Aorta (tissue), 5 donors: ENCODE measurements at places on chromosomes 16 and 17. TPM values are rescaled to one million over a fixed set of nuclear protein-coding genes. Genes with fewer than 3 reads are reported as not detected.

DNA sequence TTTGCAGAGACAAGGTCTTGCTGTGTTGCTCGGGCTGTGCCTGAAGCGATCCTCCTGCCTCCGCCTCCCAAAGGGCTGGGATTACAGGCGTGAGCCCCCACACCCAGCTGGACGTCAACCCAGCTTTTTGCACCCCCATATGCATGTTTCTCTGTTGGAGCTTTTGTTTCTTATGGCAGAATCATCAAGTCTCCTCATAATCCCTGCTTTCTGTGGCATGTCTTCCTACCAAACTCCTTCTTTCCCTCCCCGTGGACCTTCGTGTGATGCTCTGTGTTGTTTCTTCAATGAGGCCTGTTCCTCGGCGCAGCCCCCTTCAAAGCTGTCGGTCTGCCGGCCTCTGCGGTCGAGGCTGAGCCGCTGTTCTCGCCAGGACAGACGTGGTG is 71.6 kb downstream of the METRNL start:
- no peak overlapping the region for H3K4me3 ChIP-seq
- H3K36me3 ChIP-seq: no peaks in the 10 kb centered on the region
- no peak overlapping the region for H3K27ac ChIP-seq
- no peaks in the 10 kb centered on the region for H3K27me3 ChIP-seq
- no peaks in the 10 kb centered on the region for H3K4me1 ChIP-seq

DNA sequence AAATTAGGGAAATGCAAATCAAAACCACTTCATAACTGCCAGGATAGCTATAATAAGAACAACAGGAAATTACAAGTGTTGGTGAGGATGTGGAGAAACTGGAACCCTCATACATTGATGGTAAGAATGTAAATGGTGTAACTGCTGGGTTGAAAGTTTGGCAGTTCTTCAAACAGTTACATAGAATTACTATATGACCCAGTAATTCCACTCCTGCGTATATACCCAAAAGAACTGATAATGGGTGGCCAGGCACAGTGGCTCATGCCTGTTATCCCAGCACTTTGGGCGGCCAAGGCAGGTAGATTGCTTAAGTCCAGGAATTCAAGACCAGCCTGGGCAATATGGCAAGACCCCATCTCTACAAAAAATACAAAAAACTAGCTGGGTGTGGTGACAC is 4.5 kb upstream of the CMTM4 start:
- no peak overlapping the region for H3K4me3 ChIP-seq
- H3K27me3 ChIP-seq: no peaks in the 10 kb centered on the region
- no peaks in the 10 kb centered on the region for H3K36me3 ChIP-seq

DNA sequence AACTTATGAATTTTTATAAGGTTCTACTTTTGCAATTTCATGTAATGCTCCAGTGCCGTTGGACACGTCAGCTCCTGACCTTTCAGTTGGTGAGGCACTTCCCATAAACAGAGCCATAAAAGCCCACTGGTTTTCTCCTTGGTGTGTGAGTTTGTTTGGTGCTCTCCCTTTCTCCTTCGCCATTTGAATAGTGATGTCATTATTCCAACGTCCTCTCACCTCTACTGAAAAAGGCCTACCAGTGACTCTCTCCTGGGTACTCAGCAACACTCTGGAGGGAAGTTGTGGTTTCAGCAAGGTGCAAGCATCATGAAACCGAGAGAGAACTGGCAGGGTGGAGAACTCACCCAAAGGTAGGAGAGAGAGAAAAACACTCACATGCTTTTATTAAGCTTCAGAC is 29.6 kb upstream of the HNF1B start:
- H3K4me3 ChIP-seq: no peak overlapping the region
- H3K4me1 ChIP-seq: no peaks in the 10 kb centered on the region
- H3K27ac ChIP-seq: no peak overlapping the region
- no peak for DNase-seq
- H3K36me3 ChIP-seq: no peaks in the 10 kb centered on the region
- H3K27me3 ChIP-seq: no peaks in the 10 kb centered on the region

GRCh38 chr17:46841561-46842379 is 9.6 kb upstream of the WNT9B start:
- no peak overlapping the region for H3K27ac ChIP-seq
- no peaks in the 10 kb centered on the region for H3K4me1 ChIP-seq
- no peak for DNase-seq

- no peak overlapping the region for H3K27ac ChIP-seq
- no peaks in the 10 kb centered on the region for H3K4me1 ChIP-seq
- no peaks in the 10 kb centered on the region for H3K27me3 ChIP-seq
- no peak for DNase-seq
- no peak overlapping the region for H3K4me3 ChIP-seq
- H3K36me3 ChIP-seq: no peaks in the 10 kb centered on the region
These were observed 364.4 kb downstream of the XYLT1 start for GRCh38 chr16:17106243-17106791.

GRCh38 chr16:16815641-16816040 is 436.7 kb downstream of the NPIPA7 start:
- H3K27me3 ChIP-seq: no peaks in the 10 kb centered on the region
- no peak overlapping the region for H3K4me3 ChIP-seq
- H3K36me3 ChIP-seq: no peaks in the 10 kb centered on the region
- H3K4me1 ChIP-seq: no peaks in the 10 kb centered on the region
- DNase-seq: no peak
- H3K27ac ChIP-seq: no peak overlapping the region

- H3K4me3 ChIP-seq: no peak overlapping the region
- no peak overlapping the region for H3K27ac ChIP-seq
- no peaks in the 10 kb centered on the region for H3K36me3 ChIP-seq
These were observed 7.8 kb upstream of the SLC38A10 start for GRCh38 chr17:81302861-81303333.

- H3K4me3 ChIP-seq: no peak overlapping the region
- no peak for DNase-seq
- H3K27me3 ChIP-seq: no peaks in the 10 kb centered on the region
- peaks cover 16% of the 10 kb centered on the region for H3K36me3 ChIP-seq
These were observed 24.3 kb downstream of the PLA2G10 start for GRCh38 chr16:14669776-14670175.

DNA sequence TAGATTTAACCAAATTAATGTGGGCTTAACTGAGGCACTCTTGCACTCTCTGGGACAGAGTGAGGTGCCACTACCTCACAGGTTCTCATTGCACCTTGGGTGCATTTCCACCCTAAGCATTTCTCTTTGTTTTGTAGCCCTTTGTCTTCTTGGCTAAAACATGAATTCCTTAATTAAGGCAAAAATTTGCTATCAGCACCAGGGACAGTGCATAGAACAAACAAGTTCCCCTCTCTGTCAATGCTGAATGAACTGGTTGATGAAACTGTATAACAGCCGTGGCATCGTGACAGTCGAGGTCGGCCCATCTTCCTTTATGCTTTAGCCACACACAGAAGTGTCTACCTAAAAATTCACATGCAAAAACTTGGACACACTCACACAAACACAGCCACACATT is 74.8 kb downstream of the HS3ST2 start:
- H3K4me1 ChIP-seq: no peaks in the 10 kb centered on the region
- no peaks in the 10 kb centered on the region for H3K27me3 ChIP-seq
- H3K27ac ChIP-seq: no peak overlapping the region

DNA sequence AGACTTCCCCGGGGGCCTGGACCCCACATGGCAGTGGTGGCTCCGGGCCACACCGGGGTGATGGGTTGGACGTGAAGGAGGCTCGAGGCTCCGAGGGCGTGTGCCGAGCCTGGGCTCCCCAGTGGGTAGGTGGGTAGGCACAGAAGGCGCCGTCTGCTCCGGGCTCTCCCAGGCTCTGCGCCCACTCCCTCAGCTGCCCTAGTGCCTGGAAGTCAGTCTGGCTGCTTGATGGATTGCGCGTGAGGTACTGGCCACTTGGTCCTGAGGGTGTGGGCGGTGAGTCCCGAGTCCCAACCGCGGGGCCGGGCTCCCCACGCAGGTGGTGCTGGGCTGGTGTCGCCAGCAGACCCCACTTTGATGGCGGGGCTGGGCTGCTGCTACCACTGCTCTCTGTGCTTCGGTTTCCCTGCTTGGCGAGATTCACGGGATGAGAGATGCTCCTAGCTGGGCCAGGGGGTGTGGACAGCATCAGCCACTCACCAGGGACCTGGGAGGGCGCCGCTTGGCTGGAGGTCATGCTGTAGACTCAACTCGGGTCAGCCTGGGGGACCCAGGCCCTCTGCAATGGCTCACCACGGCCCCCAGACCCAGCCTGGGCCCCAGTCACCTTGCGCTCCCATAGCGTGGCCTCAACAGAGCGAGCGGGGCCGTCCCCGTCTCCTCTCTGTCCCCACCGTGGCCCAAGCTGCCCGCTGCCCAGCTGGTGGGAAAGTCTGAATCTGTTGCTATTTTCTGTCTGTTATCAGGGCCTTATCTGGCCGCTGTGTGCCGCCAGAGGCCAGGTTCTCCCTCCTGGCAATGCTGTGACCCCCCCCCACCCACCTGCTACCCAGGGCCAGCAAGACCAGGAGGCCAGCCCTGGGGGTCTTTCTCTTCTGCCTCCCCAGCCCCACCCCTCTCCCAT is 26.1 kb downstream of the ZFPM1 start:
- H3K4me1 ChIP-seq: no peaks in the 10 kb centered on the region
- no peaks in the 10 kb centered on the region for H3K27me3 ChIP-seq
- H3K4me3 ChIP-seq: no peak overlapping the region
- H3K27ac ChIP-seq: no peak overlapping the region

DNA sequence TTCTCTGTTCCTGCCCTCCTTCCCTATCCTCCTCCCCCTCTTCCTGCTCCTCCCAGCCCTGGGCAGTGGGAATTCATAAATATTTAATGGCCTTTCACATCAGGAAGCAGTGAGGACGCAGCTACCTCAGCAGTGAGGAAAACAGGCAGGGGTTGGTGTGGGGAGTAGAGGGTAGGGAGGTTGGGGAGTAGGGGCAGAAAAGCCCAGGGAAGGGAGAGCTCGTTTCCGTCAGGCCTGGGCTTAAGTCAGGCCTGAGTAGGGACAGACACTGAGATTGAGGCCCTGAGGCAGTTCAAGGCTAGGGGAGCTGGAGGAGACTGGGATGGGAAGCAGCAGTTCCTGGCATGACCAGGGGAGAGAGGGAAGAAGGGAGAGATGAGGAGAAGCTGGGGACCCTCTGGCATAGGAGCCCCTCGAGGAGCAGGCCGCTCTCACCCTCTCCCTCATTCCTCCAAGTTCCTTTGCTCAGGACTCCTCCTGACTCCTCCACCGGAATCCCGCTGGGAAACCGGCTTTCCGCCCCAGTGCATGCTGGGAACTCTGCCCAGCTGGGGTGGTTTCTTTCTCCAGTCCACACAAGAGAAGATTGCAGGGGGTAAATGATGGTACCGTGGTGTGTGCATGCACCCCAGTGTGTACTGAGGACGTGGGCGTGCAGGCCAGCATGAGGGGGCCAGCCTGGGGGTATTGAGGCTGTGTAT is 6.2 kb downstream of the SAMD14 start:
- no peak for DNase-seq
- no peak overlapping the region for H3K27ac ChIP-seq
- no peak overlapping the region for H3K4me3 ChIP-seq
- no peaks in the 10 kb centered on the region for H3K4me1 ChIP-seq
- H3K36me3 ChIP-seq: no peaks in the 10 kb centered on the region

GRCh38 chr16:81552743-81553079 is 108.1 kb downstream of the CMIP start:
- no peaks in the 10 kb centered on the region for H3K4me1 ChIP-seq
- peak; percentile 5 for DNase-seq
- no peaks in the 10 kb centered on the region for H3K27me3 ChIP-seq

- DNase-seq: no peak
- no peak overlapping the region for H3K27ac ChIP-seq
- H3K27me3 ChIP-seq: no peaks in the 10 kb centered on the region
These were observed 92.8 kb downstream of the AMFR start for GRCh38 chr16:56332464-56333079.

DNA sequence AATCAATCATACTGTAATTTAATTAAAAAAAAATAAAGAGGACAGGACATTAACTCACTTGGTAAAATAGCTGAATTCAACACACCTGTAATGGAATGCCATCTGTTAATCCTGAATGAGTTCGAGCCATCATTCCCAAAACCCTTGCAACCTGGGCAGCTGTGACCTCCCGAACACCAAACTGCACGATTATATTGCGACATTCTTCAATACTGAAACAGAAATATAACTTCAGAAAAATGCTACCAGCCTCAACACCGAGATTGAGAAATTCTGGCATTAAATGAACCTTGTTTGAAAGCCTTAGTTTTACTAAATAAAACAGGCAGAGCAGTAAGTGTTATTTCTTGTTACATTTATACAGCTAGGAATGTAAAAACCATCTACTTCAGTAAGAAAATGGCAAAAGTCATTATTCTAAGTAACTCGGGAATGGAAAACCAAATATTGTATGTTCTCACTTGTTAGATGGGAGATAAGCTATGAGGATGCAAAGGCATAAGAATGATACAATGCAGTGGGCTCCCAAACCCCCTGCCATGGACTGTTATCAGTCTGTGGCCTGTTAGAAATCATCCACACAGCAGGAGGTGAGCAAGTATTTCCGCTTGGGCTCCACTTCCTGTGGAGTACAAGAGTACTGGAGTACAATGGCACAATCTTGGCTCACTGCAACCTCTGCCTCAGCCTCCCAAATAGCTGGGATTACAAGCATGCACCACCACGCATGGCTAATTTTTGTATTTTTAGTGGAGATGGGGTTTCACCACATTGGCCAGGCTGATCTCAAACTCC is 46.5 kb downstream of the CNOT1 start:
- H3K36me3 ChIP-seq: peaks cover 9% of the 10 kb centered on the region
- DNase-seq: no peak
- H3K27ac ChIP-seq: no peak overlapping the region
- no peaks in the 10 kb centered on the region for H3K4me1 ChIP-seq

DNA sequence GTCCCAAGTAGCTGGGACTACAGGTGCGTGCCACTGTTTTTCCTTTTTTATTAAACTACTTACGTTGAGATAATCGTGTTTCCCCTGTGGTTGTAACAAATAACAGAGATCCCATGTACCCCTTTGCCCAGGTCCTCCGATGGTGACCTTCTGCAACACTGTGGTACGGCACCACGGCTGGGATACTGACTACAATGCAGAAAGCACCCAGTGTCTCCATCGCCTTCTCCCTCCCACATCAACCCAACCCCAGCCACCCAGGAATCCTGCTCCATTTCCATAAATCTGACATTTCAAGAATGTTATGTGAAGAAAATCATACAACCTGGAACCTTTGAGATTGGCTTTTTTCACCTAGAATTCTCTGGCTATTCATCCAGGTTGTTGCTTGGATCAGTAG is 22.1 kb downstream of the MPRIP start:
- no peak overlapping the region for H3K4me3 ChIP-seq
- no peak overlapping the region for H3K27ac ChIP-seq

GRCh38 chr17:819251-819650 is 37.1 kb downstream of the MRM3 start:
- H3K36me3 ChIP-seq: no peaks in the 10 kb centered on the region
- H3K27ac ChIP-seq: no peak overlapping the region
- no peak overlapping the region for H3K4me3 ChIP-seq
- no peaks in the 10 kb centered on the region for H3K4me1 ChIP-seq
- DNase-seq: no peak
- H3K27me3 ChIP-seq: no peaks in the 10 kb centered on the region

Gene PRKAR1A
- total RNA-seq: 251 TPM

Gene CACNG4
- total RNA-seq: not detected

Gene KRT222
- total RNA-seq: 1.9 TPM

Gene PDIA2
- total RNA-seq: 1.6 TPM

Gene C1QTNF8
- total RNA-seq: 1.4 TPM

Gene CCL16
- 1.9 TPM for total RNA-seq
